ENCODE measurements at places on chromosomes 11 and 22.
A peak's percentile ranks its signal among the peaks of the same experiment; 100 is the strongest.

DNA sequence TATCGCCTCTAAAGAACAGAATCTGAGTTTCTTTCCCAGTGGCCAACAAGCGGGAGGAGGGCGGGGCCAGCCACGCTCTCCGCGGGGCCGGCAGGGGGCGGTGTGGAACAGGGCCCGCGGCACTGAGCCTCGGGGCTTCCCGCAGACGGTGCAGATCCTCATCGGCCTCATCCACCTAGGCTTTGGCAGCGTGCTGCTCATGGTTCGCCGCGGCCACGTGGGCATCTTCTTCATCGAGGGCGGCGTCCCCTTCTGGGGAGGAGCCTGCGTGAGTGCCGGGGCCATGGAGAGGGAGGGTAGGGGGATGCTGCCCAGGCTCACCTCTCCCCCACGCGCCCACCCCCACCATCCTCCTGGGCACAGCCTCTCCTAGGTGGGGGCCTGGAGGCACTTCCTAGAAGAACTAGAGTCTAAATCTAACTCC lies 10.7 kb downstream of the MS4A15 start:
- DNase-seq = no peak

GRCh38 chr11:64245797-64246620 lies 734 bp downstream of the PPP1R14B start:
- DNase-seq = peak; percentile 98

GRCh38 chr11:23205156-23205871 lies 345.0 kb upstream of the CCDC179 start:
- DNase-seq = peak; percentile 63

- peak; percentile 80 for DNase-seq
These were observed 167.0 kb upstream of the RASSF10 start for GRCh38 chr11:12841946-12842630.

DNA sequence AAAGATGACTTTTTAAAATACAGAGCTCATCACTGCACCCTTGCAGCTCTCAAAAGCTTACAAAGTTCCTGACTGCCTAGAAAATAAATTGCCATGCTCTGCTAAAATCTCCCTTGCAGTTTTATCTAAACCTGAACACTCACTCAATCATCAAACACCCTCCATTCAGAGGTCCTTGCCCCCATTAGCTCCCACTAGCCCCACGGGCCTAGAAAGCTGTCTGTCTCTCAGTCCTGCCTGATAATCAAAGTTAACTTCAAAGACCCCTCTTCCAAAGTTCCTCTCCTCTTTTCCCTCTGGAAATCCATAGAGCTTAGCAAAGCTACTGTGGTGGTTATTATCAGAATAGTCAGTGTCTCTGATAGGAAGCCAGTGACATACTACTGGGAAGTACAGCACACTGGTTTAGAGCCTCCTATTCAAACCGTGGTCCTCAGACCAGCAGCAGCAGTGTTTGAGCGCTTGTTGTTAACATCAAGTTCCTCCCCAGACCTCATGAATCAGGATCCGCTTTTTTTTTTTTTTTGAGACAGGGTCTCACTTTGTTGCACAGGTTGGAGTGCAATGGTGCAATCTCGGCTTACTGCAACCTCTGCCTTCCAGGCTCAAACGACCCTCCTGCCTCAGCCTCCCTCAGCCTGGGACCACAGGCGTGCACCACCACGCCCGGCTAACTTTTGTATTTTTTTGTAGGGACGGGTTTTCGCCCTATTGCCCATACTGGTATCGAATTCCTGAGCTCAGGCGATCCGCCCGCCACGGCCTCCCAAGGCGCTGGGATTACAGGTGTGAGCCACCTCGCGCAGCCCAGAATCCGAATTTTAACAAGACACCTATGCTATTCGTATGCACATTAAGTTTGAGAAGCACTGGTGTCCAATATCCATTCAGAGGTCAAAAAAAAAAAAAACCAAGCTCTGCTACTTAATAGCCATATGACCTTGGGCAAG lies 1.2 kb downstream of the NDUFC2 start:
- no peak for DNase-seq

GRCh38 chr11:70467201-70468085 lies 69.1 kb downstream of the CTTN start:
- peak; percentile 45 for DNase-seq

DNA sequence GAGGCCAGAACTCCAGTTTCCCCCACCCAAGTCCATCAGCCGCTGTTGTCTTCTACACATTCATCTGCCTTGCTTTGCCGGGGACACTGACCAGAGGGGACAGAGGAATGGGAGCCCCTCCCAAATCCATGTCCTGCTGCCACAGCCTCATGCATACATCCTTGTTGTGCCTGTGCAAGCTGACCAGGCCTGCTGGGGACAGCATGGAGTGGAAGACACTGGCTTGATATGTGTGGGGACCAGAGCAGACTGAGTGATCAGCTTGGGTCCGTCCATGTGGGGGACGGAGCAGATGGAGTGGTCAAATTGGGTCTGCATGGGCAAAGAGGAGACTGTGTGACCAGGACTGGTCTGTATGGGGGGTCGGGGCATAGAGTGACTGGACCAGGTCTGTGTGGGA lies 43.8 kb downstream of the KCNC1 start:
- no peak for DNase-seq

- no peak for DNase-seq
These were observed 29.3 kb upstream of the MMP7 start for GRCh38 chr11:102559839-102560238.

GRCh38 chr11:11442791-11443190 lies 89.7 kb upstream of the CSNK2A3 start:
- DNase-seq = no peak

DNA sequence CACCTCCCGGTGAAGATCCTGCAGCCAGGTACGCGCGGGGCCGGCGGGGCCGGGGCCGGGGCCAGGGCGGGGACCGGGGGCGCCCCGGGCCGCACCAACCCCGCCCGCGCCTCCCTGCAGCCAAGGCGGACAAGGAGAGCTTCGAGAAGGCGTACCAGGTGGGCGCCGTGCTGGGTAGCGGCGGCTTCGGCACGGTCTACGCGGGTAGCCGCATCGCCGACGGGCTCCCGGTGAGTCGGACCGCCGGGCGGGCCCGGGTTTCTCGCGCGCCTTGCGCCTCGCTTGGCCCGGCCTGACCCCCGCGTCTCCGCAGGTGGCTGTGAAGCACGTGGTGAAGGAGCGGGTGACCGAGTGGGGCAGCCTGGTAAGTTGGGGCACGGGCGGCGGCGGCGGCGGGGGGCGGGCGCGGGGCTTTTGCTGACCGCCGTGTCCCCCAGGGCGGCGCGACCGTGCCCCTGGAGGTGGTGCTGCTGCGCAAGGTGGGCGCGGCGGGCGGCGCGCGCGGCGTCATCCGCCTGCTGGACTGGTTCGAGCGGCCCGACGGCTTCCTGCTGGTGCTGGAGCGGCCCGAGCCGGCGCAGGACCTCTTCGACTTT lies 531 bp downstream of the PIM3 start:
- peak; percentile 52 for DNase-seq

GRCh38 chr11:115699326-115699725 lies 195.1 kb upstream of the CADM1 start:
- DNase-seq = no peak

- peak; percentile 87 for DNase-seq
These were observed 1.7 kb downstream of the CBX6 start for GRCh38 chr22:38870312-38870741.

DNA sequence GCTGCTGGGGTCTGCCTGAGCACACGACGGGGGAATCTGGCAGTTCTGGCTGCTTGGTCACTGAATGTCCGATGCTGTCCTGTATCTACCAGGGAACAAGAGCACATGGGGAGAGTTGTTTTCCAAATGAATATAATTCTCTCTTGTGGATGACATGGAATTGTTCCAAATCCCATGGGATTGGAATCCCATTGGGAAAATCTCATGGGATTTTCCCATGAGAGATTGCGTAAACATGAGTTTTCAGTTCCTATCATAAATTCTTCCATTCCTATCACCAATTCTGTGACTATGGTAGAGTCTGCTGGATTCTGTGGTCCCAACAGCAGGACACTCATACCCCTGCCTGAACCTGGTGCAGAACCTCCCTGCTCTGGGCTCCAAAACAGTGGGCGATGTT lies 35.6 kb upstream of the IGLL5 start:
- DNase-seq = no peak

GRCh38 chr11:12234221-12234620 lies 123.8 kb downstream of the MICAL2 start:
- no peak for DNase-seq

- DNase-seq = no peak
These were observed 6.1 kb upstream of the APOA5 start for GRCh38 chr11:116797816-116798215.

GRCh38 chr11:28545536-28545935 lies 437.3 kb downstream of the METTL15 start:
- DNase-seq = no peak

- DNase-seq = no peak
These were observed 1.3 kb upstream of the NDUFV1 start for GRCh38 chr11:67605231-67606011.

DNA sequence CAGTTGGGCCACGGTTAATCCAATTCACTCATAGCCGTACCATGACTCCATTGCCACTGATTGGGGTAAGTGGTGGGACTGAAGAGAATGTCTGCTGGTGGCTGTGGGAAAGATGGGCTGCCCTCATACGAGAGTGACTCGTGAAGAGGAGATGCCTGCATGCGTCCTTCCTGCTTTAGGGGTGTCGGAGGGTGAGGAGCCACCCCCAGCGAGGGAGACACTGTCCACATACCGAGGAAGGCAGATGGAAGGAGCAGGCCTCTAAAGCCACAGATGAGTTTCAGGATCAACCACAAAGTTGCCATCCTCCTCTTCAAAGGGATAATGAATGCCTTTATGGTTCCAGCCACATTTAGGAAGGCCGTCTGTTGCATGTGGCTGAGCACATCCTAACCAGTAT lies 83.2 kb downstream of the GRIK4 start:
- no peak for DNase-seq

DNA sequence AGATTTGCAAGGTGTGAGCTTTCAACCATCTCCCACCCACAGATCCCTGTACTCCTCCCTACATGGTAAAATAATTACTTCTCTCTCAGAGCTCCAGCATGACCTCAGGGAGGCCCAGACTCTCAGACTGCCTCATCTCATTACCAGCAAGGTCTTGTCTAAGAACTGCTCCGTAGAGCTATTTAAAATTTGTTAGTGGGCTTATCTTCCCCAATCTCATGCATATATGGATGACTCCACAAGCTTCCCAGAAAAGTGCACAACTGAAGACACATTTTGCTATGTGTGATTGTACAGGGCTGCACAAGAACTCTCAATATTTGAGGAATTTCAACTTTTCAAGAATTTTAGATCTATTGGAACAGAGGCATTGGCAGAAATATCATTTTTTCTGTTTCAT lies 230.3 kb downstream of the CSNK2A3 start:
- no peak for DNase-seq

GRCh38 chr11:62599069-62599696 lies 2.5 kb downstream of the MTA2 start:
- peak; percentile 99 for DNase-seq

DNA sequence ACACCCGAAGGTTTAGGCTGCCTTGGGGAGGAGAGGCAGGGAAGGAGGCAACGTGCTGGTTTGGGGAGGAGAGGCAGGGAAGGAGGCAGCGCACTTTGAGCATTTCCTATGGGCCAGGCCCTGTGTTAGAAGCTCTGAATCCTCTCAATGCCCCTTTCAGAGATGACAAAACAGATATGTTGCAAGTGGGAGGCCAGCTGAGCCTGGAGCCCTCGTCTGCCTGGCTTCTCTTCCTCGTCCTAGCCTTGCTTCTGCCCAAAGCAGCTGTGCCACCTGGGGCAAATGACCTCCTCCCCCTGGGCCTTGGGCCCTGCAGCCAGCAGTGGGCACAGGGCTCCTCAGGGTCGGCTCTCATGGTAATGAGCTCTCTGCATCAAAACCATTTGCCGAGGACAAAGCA lies 15.3 kb upstream of the LRRC32 start:
- no peak for DNase-seq

DNA sequence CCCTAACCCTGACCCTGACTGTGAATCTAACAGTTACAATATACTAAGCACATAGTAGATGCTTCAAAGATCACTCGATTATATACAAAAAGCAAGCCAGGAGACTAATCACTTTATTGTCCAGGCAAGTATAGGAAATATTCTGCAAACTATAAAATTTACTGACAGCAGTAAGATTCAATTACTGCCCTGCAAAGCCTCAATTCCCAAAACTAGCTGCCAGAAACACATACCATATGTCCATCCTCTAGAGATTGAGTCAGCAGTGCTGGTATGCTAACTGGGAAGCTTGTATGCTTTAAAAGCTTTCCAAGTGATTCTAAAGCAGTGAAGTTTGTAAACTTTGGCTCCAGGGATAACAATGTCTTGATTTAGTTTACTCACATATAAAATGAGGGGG lies 26.1 kb downstream of the CSTF3 start:
- DNase-seq = peak; percentile 68

DNA sequence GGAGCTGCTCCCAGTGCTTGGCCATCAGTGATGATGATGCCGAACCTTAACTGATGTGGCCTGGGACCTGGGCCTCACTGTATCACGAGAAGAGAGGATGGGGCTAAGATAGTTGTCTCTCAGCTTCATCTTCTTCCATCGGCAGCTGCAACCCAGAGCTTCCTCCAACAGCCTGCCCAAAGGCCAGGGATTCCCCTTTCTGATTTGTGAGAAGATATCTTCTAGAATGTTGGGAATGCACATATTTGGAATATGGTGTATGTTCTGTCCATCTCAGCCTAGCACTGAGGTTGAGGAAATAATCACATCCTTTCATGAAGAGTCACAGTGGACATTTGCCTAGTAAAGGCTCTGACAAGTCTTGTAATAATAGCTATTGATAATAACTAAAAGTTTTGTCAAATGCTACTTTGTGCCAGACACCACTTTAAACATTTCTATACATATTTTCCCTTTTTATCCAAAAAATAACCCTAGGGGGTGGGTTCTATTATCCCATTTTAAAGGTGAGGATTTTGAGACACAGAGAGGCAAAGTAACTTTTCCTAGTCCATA lies 73.1 kb downstream of the COMMD9 start:
- DNase-seq = peak; percentile 22

DNA sequence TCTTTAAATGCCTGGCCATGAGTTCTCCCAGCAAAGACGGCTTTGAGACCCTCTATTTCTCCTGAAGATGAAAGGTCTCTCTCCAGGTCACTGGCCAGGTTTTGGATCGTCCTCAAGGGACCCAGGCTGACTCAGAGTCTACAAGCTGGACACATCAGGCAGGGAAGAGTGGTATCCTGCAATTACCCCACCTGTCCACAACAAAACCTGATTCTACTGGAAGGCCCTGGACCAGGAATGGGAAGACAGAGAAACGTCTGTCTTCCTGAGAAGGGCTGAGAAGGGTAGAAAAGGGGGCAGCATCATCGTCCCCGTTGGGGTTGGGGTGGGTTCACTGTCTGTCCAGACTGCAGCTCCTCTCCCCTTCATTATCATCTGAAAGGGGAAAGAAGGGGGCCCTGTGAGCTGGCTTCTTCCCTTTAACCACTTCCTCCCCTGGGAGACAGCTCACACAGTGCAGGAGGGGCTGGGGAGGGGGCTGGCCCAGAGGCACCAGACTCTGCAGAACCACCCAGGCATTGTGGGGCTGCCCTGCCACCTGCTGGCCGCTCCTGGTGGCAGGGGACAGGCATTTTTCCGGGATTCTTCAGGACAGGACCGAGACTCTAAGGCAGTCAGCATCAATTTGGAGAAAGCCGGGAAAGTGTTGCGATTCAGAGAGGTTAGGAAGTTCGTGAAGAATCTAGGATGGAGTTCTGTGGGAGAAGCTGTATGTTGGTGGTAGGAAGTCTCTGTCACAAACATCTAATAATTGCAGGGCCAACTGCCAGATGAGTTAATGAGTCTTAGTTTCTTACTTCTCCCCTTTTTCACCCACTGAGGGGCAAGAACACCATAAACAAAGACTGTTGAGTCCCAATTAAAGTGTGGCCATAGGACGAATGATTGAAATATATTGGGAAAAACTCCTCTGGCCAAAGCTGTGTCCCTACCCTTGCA lies 57.6 kb downstream of the SYN3 start:
- DNase-seq = peak; percentile 47
